CD4-positive, alpha-beta T cell treated with Interleukin-6 at 100 ng/mL for 8 hours (primary cell): ENCODE measurements at places on chromosomes 6 and 20.

- no peak for DNase-seq
Measured at GRCh38 chr6:35794536-35795452, 2.3 kb downstream of the CLPS start.

GRCh38 chr6:110002676-110003075, 24.6 kb downstream of the GPR6 start:
- DNase-seq = no peak

DNA sequence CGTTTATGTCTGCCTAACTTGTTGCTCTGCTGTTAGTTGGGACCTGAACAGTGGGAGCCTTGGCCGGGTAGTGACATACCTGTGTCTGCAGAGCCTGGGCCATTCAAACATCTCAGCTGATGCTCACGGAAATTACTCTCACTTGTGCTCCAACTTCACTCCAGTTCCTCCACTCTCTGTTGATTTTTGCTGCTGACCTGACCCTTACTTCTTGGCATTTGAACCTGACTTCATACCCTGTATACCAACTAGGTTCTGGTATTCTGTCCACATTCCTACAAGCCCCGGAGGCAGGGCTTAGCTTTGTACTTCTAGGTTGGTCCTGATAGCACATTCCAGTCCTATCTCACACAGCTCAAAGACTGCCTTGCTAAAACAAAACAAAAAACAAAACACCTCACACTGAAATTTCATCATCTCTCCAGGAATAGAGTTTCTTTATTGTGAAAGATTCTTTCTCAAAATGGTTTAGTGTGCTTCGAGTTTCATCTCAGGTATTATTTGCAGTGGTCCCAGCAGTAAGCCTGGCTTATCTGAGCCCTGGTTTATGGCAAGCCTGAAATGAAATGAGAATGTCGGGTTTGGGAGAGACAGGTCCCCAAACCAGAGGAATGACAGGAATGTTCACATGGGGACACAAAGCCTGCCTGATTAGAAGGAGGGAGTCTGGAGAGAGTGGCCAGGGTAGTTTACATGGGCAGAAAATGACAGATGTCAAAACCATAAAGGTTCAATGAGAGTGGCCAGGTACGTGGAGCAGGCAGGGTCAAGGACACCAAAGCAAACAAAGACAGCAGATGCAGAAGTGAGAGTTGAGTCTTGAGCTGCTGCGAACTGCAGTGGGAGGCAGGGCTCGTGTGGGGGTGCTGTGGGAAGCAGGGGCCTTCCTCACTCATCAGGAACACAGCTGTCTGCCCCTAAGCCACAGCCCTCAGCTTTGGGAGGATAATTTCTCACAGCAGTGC, 174.2 kb upstream of the HDAC2 start:
- DNase-seq = no peak

GRCh38 chr20:20085812-20086211, 33.5 kb downstream of the CFAP61 start:
- no peak for DNase-seq
